T-helper 1 cell (primary cell): ENCODE measurements at places on chromosomes 7 and 10.
A peak's percentile ranks its signal among the peaks of the same experiment; 100 is the strongest.

- no peak for DNase-seq
Measured at GRCh38 chr10:133390597-133391248, 3.2 kb upstream of the MTG1 start.

DNA sequence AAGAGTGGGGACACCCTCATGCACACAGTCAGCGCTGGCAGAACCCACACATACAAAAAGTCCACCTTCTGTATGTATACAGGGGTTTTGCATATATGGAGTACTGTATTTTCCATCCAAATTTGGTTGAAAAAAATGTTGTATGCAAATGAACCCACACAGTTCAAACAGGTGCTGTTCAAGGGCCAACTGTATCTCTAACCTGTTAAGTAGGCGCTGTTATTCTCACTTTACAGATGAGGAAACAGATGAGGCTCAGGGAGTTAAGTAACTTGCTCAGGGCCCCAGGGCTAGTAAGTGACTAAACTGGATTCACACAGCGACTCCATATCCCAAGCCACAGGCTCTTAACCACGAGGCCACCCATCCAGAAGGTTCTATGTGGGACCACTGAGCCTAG, 69.9 kb downstream of the C10orf105 start:
- no peak for DNase-seq

GRCh38 chr7:70480927-70481569, 650.9 kb upstream of the GALNT17 start:
- DNase-seq: no peak

GRCh38 chr7:2204446-2204845, 28.3 kb downstream of the MAD1L1 start:
- DNase-seq: no peak

DNA sequence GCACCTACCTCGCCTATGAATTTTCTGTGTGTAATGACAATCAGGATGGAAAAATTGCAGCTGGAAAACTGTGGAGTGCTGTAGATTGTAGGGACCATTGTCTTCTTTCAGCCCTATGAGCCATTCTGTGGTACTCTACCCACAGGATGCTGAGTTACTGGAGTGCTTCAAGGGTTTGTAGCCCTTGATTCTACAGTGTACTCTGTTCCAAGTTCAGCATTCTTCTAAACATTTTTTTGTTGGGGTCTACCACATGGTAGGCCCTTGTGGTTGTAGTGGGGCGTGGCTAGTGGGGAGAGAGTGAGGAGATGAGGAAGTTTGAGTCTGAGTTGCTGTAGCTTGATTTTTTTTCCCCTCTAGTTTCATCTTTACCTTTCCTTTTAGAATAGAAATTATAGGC, 33.5 kb downstream of the REEP3 start:
- no peak for DNase-seq

DNA sequence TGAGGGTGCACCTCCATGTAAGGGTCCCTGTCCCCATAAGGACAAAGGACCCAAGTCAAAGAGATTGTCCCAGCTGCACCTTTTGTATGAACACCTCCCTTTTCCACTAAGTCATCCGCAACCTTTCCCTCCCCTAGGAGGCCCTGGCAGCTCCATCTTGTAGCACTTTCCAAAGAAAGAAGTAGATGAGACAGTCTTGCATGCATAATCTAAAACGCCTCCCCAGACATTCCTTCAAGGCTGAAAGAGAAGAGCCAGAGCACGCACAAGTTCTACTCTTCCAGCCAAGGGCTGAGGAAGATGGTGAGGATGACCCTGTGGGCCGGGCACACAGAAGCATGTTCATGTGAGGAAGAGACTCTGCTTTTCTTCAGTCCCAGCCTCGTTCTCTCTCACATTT, 194.4 kb downstream of the TNS3 start:
- no peak for DNase-seq

GRCh38 chr7:113374955-113375354, 256.6 kb upstream of the SMIM30 start:
- DNase-seq: no peak

DNA sequence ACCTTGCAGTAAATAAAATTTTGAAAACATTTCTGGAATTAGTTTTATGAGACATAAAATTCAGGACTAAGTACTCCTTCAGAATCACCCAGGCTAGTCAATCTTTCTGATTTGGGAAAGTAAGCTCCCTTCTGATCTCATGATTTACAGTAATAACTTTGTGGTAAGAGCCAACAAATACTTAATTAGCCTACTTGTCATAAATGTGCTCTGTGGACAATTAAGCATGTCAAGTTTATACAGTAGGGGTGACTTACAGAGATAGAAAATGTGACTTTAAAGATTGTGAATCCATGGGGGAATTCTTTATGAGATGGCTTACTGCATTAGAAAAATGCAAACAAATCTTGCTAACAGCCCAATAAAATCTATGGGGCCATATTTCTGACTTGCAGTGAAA, 616.9 kb upstream of the GHITM start:
- DNase-seq: no peak

DNA sequence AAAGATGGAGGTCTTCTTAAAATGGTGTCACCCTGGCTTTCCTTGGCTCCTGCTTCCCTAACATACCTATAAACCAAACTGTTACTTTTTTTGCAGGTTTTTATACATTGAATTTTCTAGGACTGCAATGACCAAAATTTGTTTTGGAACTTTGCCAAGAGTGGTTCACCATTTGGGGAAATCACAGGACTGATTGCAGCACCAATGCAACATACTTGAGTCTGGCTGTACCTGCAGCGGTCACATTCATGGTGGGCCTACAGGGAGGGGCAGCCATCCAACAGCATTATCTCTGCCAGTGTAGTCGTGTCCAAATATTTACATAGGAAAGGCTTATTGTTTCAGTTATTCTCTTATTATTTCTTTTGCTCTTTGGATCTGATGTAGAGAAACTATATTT, 69.0 kb downstream of the HACD1 start:
- no peak for DNase-seq

- DNase-seq: no peak
Measured at GRCh38 chr7:70210936-70211310, 612.6 kb downstream of the AUTS2 start.

DNA sequence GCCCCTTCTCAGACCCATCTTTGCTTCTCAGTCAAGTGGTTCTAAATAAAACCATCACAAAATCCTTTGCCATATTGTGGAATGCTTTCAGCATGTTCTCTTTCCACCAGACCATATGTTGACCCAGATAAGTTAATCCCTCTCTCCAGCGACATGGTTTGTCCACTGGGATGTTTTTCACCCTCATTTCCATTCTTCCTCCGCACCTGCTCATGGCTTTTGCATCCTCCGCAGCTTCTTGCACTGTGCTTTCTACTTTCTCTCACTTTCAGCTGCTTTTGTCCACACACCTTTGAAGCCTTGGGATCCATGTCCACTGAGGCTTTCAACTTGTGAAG, 52.3 kb upstream of the WAC start:
- no peak for DNase-seq

GRCh38 chr7:102841290-102841689, 71.5 kb upstream of the LRRC17 start:
- DNase-seq: no peak

- DNase-seq: no peak
Measured at GRCh38 chr10:85039311-85039710, 710.9 kb downstream of the CCSER2 start.

- DNase-seq: no peak
Measured at GRCh38 chr7:136386876-136387275, 409.7 kb upstream of the MTPN start.

GRCh38 chr10:86785968-86786367, 29.5 kb downstream of the BMPR1A start:
- DNase-seq: no peak

DNA sequence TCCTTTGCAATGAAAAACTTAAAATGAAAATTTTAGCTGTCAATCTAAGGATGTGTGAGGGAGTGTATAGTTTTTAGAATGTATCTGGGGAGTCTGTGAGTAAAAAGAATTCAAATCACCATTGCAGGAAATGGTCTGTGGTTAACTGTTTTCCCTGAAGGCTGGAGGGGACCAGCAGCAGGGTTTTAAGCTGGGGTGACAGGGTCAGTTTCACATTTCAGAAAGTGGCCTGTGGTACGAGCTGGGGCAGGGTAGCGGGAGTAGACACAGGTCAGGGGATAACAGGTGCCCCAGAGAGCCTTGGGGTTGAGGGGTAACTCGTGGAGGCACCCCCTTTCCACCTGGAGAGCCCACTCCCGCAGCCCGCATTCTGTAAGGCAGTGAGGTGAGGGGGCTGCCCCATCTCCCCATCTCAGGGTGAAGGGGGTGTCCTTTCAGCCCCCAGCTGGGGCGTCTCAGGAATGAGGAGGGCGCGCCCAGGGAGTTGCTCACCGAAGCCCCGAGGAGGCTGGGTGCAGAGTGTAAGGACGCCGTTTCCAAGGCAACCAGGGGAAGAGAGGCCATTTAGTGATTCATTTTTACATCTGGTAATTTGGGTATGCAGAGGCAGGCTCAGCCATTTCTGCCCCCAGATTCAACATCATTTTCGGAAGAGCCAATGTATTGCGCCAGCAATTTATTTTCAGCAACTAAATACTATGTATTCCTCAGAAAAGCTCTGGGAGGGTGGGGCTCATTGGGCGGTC, 168.9 kb downstream of the SLIT1 start:
- no peak for DNase-seq

- DNase-seq: no peak
Measured at GRCh38 chr7:10560497-10560896, 413.2 kb upstream of the PHF14 start.

- DNase-seq: no peak
Measured at GRCh38 chr10:118569241-118569881, 26.1 kb downstream of the PRLHR start.

- DNase-seq: no peak
Measured at GRCh38 chr10:52755297-52756062, 17.1 kb downstream of the MBL2 start.

GRCh38 chr10:91034494-91035159, 113.7 kb upstream of the ANKRD1 start:
- no peak for DNase-seq

- DNase-seq: no peak
Measured at GRCh38 chr10:102555781-102556328, 52.1 kb downstream of the SUFU start.

DNA sequence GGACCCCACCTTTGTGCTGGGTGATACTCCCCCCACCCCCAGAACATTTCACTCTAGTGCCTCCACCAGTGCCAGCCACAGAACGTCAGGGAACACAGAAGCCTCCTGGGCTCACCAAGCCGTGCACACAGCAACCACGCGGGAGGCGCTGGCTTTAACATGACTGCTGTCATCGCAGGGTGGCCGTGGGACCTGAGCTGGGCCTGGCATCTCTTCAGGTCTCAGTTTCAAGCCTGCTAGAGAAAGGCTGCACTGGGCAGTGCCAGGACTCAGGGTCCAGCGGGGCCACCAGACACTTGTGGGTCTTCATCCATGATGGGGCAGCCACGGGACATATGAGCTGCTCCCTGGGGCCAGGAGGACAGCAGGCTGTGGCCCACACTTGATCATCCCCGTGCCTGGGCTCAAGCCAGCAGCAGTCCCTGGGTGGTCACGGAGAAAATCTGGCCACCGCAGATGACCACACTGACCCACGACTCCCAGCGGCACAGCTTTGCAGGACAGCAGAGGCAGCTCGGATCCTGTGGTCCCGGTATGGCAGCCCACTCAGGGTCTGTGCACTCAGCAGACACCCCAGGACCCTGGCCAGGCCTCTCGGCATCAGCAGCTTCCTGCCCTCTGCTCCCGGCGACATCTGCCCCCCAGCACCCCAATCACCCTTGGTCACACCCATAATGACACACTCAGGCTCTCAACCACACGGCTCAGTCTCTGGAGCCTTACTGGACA, 44.2 kb downstream of the CAMK2B start:
- DNase-seq: no peak

DNA sequence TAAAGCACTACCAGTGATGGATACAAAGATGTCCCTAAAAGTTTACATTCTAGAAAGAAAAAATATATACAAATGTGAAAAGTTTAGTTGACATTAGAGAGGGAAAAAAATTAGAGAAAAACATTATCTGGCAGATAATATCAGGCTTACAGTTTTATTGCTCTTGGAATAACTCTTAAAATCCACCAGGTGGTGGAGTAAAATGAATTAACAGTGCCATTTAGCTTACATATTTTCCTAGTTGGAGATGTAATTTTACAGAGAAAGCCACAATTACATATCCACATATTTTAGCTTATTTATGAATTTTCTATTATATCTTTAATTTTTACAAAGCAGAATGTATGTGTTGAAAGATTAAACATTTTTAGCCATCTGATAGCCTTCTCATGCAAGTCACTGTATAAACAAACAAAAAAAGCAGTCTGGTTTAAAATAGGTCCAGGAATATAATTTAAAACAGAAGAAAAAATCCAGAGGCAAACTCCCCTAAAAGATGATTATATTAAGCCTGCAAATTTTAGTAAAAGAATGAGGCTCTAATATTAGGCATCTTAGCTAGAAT, 6.5 kb downstream of the CABCOCO1 start:
- DNase-seq: no peak

DNA sequence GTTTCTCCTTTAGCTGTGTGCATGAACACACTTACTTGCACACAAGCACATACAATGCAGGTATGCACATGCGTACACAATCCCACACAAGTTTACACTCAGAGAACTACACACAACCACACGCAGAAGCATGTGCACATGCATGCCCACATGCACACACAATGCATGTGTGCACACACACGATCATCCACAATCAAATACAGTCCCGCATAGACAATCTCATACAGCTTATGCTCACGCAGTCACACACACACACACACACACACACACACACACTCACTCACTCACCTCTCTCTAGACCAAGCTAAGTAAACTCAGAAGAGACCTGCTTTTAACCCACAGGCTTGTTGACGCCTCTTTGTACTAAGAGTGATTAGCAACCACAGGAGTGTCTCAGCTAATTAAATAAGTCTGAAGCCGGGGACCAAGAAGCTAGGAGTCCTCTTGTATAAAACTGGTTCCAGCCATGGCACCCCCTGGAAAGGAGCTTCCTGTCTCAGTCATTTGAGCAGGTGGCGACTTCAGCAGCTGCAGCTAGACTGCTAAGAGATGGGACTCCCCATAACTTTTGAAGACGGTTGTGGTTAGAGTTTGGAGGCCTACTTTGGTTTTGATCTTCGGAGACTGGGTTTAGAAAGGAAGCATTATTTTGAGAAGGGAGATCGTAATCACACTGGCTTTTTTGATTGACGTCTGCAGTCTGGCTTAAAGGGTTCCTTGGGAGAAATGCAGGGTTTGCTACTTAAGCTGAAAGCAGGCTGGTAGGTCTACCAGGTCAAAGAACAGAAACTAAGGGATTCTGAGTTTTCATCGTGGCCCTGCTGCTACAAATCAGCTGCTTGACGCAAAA, 82.3 kb upstream of the ADRB1 start:
- peak; percentile 52 for DNase-seq

GRCh38 chr7:83836028-83836427, 187.1 kb upstream of the SEMA3E start:
- DNase-seq: no peak

- no peak for DNase-seq
Measured at GRCh38 chr10:32393911-32394310, 47.0 kb upstream of the EPC1 start.

DNA sequence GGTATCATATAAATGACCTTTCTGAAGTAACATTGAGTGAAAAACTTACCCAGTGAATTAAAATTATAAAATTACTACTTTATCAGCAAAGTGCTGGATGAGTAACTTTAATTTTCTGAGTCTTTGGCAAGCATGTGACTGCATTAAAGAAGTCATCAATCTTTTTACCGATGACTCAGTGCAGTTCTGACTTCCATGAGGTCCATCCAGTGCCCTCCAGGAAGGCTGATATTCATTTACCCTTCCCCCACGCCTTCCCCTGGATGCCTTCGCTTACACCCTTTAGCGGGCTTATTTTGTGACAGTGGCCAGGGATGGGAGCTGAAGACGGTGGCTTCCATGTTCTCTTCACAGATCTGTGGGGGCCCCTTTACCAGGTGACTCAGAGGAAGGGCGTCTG, 572.9 kb upstream of the PFKP start:
- DNase-seq: no peak
